ENCODE measurements at places on chromosomes 1 and 21.

DNA sequence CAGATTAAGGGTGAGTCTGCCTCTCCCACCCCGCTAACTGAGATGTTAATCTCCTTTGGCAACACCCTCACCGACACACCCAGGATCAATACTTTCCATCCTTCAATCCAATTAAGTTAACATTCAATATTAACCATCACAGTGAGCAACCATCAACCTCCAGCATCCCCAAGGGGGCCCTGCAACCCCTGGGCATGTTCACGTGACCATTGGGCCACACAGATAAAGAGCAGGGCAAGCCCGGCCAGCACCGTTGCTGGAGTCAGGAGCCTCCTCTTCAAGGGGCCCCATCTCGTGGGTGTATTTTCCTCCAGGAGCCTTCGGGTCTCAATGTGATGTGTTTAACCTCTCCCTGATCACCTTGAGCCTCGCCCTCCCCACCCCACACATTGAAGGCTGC, 8.0 kb upstream of the GPR157 start:
- no peak for DNase-seq

GRCh38 chr1:187045371-187045770, 216.6 kb downstream of the PLA2G4A start:
- no peak for DNase-seq

DNA sequence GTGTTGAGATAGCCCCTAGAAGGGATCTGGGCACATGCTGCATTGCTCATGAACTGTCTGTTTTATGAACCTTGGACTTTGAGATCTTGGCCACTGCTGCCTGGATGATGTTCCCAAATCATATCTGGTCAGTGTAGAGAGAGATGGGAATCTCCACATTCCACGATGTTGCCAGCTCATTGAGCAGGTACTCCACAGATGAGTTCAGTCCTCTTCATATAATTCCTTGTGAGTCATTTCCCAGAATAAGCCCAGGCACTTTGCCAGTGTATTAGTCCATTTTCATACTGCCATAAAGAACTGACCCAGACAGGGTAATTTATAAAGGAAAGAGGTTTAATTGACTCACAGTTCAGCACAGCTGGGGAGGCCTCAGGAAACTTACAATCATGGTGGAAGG, 254.0 kb upstream of the RUNX1 start:
- DNase-seq: peak; percentile 98

- no peak for DNase-seq
Observed at GRCh38 chr1:45753248-45754037, 3.0 kb upstream of the IPP start.

- DNase-seq: peak; percentile 96
Observed at GRCh38 chr21:34807146-34807880, 138.5 kb downstream of the CLIC6 start.

DNA sequence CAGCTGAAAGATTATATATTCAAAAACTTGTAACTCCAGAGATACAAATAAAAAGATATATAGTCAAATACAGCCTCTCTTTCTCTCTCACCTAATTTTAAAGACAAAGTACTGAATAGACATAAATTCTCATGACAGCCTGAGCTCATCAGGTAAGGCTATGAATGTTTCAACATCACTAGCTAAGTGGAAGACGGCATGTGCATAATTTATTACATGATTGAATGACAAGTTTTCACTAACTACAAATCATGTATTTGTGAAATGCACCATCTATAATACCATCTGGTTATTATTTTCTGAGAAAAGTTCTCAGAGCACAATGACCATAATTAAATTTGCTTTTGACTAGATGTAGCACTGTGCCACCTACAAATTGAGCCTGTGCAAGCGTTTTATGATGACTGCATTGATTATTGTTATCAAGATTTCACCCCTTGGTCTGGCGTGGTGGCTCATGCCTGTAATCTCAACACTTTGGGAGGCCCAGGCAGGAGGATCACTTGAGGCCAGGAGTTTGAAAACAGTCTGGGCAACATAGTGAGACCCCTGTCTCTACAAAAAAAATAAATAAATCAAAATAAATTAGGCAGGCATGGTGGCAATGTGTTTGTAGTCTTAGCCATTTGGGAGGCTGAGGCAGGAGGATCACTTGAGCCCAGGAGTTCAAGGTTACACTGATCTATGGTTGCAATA, 128.2 kb downstream of the APP start:
- no peak for DNase-seq

- no peak for DNase-seq
Observed at GRCh38 chr1:201223852-201224665, 33.4 kb downstream of the IGFN1 start.

DNA sequence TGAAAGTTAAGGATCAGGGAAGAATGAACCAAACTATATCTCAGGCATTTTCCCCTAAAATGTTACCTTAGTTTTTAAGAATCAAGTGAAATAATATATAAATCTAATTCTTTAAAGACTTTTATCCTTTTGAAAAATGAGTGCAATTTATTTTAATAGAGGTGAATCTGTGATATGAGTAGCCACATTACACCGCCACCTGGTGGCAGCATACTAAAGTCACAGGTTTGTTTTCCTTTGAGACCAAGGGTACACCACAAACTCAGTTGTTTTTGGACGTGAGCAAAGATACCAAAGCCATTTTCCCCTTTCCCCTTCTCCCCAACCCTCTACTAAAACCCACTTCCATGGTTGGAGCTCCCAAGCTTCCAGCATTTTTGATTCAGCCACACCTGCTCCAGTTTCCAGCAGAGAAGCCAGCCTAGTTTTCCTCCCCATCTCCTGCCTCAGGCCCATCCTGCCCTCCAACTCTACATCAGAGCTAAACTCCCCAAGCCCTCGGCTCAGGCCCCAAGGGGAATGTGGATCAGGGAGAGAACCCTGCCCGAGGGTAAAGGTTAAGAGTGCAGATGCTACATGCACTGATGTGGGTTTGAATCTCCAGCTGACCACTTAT, 22.9 kb upstream of the LDLRAP1 start:
- DNase-seq: peak; percentile 41

DNA sequence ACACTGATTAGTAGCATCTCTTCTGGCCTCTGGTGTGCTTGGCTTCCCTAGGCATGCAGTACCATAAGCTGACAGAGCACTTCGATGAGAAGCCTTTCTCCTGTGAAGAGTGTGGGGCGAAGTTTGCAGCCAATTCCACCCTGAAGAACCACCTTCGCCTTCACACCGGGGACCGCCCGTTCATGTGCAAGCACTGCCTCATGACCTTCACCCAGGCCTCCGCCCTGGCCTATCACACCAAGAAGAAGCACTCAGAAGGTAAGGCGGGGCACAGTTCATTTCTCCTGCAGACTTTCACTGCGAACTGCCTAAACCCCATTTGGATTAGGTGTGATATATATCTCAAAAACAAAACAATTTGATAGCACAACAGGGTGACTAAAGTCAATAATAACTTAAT, 50.4 kb upstream of the EPHA8 start:
- no peak for DNase-seq

- no peak for DNase-seq
Observed at GRCh38 chr1:35881850-35882273, 1.1 kb upstream of the AGO1 start.

GRCh38 chr1:224592636-224593582, 23.2 kb upstream of the CNIH3 start:
- peak; percentile 96 for DNase-seq

GRCh38 chr1:230415405-230416132, 10.6 kb downstream of the PGBD5 start:
- no peak for DNase-seq

DNA sequence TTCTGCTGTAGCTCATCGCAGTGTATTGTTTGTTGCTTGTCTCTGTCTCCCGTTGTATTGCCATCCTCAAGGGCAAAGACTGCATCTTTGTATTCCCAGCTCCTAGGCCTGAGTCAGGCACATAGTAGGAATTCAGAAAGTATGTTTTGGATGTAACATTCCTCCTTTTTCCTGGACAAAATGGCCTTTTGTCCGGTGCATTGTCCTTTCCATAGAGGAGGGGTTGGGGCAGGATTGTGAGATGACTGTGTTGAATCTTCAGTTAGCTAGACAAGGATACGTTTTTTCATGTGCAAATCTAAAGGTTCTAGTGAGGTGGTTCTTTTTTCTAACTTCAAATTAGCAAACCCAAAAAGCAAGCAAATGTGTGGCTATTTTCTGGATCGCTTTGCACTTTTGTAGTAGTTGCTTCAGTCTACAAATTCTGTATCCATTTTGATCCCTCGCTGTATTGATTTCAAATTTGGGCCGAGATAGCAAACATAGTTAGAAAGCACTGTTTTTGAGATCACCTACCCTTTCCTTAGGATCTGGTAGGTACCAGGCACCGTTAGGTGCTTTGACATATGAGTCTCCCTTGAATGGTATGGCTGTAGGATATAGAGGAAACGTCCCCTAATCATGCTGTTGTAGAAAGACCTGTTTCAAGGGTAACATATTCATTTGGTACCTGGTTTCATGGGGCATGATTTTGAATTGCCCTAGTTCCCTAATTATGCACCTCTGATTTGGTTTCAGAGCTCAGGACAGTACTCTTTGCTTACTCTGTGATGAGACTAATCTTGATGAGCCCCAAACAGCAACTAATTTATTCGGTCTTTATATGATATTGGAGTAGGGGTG, 1.2 kb downstream of the PPP1R8 start:
- DNase-seq: no peak

DNA sequence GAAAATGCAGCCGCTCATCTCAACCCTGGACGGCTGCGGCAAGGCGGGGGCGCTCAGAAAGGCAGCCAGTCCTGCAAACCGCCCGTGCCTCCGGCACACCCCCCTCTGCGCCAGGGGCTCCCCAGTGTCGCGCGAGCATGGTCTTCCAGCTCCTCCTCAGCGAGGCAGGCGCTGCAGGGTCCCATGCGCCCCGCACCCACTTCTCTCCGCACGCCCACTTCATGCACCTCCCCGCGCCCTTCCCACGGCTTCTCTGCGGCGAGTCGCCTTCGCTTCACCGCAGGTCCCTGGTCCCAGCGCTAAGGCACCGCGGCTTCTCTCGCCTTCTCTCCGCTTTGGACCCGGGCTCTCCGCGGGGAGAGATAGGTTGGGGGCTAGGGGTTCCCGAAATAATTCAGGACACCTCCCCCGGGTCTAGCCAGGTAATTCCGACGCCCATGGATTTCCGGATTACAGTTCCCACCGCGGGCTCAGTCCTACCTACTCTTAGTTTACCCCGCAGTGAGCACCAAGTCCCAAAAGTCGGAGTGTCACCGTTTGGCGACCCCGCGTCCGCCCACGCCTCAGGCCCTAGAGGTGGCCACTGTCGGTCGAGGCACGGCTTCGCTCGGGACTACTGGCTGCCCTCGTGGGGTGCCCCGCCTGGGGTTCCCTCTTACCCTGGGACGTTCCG, 67.5 kb downstream of the SYT2 start:
- no peak for DNase-seq

DNA sequence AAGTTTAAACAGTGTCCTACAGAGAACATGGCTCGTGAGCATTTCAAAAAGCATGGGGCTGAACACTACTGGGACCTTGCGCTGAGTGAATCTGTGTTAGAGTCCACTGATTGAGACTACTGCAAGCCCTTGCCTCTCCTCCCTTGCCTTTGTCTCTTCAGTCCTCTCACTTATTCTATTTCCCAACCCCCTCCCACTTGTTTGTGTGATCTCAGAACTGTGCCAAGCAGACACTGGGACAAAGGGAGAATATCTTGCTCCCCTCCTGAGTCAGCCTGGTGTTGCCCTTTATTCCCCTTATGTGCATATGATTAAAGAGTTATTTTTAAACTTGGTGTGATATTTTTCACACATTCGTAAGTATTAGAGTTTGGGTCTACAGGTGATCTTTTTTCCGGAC, 11.1 kb upstream of the RPRD2 start:
- DNase-seq: no peak

- peak; percentile 97 for DNase-seq
Observed at GRCh38 chr1:10528066-10529014, 53.6 kb downstream of the PEX14 start.

DNA sequence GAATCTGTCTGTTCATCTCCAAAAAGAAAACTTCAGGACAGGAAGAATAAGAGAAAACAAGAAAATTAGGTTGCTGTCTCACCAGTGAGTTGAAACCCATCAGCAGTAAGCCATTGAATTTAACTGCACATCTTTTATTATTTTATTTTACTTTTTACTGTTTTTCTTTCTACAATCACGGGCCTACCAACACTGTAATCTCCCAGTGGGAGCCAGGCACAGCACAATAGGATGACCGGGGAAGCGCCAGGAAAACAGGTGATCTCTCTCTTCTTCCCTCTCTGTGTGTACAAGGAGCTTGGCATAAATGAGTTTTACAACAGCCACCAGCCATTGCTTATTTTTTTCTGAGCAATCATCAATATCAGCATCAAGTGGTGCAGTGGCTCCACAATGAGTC, 113.1 kb upstream of the ESRRG start:
- DNase-seq: no peak

DNA sequence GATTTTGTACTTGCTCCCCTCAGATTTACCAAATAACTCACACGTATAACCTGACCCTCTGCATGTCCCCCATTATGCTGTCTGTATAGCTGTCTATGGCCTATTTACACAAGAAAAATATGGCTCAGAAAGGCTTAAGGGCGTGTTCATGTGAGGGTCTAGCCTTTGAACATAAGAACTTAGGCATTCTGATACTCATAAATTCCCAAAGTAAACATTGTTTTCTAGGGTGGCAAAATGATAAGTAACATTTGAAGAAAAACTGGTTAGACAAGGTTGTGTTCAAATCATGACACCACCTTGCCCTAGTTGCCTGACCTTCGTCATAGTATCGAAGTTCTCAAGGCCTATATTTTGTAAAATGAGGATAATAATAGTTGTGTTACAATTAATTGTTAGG, 394.6 kb downstream of the LRRIQ3 start:
- no peak for DNase-seq

DNA sequence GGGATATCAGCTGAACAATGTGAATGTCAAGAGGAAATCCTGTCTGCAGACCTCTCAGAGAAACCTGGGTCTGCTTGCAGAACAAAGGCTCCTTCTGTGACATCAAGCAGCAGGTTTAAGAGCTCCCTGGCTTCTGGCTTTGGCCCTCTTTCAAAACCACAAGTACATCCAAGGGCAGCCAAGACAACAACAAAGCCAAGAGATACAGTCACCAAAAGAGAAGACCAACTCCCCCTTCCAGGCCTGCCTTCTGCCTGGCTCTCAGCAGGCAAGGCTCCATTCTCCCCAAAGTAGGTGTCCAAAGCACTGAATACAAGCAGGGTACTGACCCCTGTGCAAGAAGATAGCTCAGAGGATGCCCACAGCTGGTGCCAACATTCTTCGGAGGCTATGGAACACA, 11.5 kb downstream of the BCAR3 start:
- DNase-seq: peak; percentile 74

GRCh38 chr1:161128591-161129420, 3.7 kb downstream of the DEDD start:
- DNase-seq: no peak
